ENCODE measurements at places on chromosomes 5 and 9.

DNA sequence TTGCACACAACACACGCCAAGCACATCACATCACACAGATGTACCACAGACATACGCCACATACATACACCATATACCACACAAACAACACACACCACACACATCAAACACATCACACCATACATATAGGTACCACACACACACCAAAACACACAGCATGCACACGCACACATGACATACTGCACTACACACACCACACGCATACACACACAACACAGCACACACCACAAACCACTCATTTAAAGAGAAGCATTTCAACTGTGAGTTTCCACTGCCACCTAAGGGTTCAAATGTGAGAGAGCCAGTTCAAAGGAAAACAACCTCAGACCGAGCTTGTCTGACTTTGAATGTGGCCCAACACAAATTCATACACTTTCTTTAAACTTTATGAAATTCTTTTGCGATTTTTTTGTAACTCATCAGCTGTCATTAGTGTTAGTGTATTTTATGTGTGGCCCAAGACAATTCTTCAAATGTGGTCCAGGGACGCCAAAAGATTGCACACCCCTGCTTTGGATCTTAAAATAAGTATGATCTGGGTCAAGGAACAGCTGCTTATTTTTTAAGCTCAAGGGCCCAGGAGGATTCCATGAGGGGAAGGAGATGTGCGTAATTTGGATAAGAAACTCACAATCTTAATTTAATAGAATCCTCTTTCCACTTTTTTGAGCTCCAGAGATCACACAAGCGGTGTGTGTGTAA, 494.6 kb downstream of the GADD45G start:
- no peak for DNase-seq

DNA sequence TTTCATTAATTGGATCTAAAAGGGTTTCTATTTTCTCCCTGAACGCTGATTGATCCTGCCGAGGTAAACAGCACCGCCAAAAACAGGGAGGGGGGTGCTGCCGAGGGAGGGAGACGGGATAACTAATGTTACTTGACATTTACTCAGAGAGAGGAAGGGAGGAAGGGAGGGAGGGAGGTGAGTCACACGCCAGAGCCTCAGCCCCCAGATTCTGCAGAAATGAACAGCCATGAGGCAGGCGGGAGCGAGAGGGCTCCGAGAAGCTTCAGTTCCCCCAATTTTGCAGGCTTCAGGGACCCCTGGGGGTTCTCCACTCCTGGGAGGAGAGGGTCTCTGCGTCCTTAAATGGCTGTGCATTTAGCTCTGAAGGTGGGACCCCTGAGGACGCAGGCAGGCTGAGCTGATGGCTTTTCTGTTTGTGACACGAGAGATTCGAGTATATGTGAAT, 59.1 kb upstream of the IER5L start:
- DNase-seq: no peak

GRCh38 chr9:129486756-129487657, 133.9 kb downstream of the C9orf50 start:
- no peak for DNase-seq

GRCh38 chr9:14243514-14244042, 70.4 kb downstream of the NFIB start:
- DNase-seq: no peak

- no peak for DNase-seq
Measured at GRCh38 chr5:86869268-86869667, 251.5 kb downstream of the COX7C start.

- DNase-seq: no peak
Measured at GRCh38 chr9:35495984-35496383, 6.1 kb downstream of the RUSC2 start.

GRCh38 chr5:80516826-80517225, 28.9 kb downstream of the FAM151B start:
- DNase-seq: no peak

GRCh38 chr5:37197340-37198050, 51.7 kb downstream of the CPLANE1 start:
- DNase-seq: peak; percentile 59
